ENCODE measurements at places on chromosomes 2 and 18.

DNA sequence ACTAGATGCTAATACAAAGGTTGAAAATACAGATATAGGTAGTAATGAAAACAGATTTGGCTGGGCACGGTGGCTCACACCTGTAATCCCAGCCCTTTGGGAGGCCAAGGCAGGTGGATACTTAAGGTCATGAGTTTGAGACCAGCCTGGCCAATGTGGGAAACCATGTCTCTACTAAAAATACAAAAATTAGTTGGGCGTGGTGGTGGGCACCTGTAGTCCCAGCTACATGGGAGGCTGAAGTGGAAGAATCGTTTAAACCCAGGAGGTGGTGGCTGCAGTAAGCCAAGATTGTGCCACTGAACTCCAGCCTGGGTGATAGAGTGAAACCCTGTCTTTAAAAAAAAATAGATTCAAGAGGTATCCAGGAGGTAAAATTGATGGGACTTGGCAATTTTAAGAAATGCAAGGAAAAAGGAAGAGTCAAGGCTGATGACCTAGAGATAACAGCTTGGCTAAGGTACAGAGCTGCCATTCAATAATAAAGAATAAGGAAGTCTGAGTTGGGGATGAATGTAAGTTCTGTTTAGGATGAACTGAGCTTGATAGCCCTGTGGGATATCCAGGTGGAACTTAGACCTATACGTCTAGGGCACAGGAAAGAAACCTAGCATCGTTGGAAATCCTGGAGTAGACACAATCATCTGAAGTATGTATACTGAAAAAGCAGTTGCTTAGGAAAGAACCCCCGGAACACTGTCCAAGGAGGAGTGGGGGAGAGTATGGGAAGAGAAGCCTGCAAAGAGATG lies 9.1 kb downstream of the MAT2A start:
- no peak for DNase-seq

DNA sequence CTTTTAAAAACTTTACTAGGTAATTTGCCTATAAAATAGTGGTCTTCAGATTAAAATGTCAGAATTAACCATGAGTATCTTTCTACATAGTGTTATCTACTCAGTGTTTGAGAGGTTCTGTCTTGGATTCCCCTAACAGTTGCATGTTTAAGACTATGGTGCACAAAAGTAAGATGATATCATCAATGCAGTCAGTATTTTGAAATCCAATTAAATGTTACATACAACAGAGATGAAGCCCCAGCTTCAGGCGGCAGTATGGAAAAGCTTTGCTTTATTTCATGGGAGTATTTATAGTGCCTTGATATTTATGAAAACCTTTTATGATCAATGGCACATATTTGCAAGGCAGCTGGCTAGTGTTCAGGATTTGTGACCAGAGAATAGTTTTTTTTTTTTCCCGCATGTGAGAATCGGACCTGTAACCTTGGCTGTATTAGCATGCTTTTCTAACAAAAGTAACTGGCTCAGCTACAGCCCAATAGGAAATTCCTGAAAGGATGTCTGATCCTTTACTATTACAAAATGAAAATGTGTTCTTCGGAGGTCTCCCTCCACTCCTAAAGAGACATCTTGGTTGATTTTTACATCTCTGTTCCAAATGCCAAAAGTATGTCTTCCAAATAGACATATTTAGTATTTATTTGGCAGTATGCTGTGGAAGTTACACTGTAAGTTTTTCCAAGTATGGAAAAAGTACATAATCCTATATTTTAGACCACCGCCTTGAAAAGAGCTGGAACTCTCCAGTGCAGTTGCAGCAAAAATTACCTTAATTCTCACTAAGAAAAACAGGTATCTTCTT lies 319.3 kb upstream of the UBE2E3 start:
- DNase-seq = no peak

- DNase-seq = no peak
Observed at GRCh38 chr2:88442061-88442460, 10.4 kb downstream of the FOXI3 start.

- DNase-seq = no peak
Observed at GRCh38 chr2:26461601-26462023, 16.3 kb downstream of the OTOF start.

GRCh38 chr2:65500310-65501040 lies 68.1 kb upstream of the SPRED2 start:
- no peak for DNase-seq

DNA sequence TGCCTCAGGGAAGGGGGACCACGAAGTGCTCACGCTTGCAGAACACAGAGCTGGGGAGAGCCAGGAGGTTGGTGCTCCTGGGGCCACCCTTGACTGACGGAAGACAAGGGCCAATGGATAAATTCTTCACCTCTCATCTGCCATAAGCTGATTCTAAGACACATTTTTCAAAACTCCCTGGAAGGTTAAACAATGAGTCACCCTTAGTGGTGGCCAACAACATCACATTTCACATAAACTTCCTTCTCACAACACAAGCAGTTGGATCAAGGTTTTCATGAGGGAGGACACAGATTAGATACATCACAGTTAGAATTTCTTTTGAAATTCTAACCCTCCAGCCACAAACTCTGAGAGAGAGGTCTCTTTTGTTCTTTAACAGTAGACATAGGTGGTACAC lies 713.6 kb upstream of the POU3F3 start:
- no peak for DNase-seq

DNA sequence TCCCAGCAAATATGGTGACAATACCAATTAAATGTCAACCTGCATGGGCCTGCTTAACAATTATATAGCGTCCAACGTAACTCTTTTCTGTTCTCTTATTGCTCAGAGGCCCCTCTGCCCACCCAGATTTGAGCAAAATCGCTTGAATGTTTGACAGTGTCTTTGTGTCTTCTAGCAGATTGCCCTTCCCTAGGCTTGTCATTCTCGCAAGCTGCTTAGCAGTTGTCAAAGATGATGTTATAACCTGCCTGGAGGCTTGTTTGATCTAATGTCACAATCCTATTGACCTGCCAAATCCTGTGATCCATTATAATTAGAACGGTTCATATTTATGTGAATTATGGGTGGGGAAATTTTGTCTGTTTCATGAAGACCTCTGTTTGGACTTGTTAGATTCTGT lies 108.8 kb downstream of the FARSB start:
- DNase-seq = no peak
